ENCODE measurements at places on chromosomes 2 and 18.

DNA sequence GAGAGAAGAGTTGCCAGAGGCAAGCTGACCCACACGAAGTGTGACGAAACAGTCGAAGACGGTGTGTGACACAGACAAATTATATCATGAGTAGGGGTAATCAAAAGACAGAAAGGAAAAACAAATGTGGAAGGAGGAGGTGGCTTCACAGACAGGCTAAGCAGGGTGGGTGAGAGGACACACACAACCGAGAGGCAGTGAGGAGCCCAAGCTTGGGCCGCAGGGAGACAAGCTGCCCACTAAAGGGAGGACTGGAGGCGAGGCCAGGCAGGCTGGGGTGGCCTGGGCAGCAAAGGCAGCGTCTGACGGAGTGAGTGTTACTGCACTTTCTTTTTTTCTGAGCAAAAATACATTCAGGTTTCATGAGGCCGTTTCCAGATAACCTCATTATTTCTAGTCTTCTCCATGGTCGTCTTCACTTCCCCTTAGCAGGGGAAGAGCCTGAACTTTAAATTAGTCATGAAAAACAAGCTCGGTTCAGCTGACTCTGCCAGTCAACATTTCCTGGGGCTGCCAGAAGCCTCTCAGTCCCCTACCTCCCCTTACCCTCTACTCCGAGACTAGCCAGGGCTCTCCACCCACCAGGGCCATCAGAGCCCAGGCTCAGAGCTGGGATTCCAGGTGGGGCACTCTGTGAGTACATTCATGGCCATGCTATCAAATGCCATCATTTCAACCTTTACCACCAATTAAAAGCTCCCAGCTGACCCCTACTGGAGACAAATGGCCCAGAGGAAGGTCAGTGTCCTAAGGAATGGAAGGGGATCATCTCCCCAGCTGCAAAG, 13.8 kb upstream of the ZFP36L2 start:
- peak; percentile 60 for DNase-seq

DNA sequence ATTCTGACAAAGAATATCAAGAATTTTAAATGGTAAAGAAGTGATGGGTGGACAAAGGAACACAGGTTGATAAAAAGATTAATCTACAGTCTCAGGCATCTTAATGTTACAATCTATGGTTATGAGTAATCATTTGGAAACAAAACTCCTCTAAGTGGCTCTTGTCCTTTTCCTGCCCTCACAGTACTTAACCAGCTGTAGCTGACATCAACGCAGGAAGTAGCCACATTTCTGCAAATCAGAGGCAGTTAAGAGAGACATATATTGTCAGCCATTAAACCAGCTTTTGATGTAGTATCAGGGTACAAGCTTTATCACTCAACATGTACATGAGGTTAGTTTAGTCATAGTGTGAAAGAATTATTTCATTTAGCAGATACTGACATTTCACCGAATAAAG, 244.6 kb downstream of the NR4A2 start:
- DNase-seq = no peak

DNA sequence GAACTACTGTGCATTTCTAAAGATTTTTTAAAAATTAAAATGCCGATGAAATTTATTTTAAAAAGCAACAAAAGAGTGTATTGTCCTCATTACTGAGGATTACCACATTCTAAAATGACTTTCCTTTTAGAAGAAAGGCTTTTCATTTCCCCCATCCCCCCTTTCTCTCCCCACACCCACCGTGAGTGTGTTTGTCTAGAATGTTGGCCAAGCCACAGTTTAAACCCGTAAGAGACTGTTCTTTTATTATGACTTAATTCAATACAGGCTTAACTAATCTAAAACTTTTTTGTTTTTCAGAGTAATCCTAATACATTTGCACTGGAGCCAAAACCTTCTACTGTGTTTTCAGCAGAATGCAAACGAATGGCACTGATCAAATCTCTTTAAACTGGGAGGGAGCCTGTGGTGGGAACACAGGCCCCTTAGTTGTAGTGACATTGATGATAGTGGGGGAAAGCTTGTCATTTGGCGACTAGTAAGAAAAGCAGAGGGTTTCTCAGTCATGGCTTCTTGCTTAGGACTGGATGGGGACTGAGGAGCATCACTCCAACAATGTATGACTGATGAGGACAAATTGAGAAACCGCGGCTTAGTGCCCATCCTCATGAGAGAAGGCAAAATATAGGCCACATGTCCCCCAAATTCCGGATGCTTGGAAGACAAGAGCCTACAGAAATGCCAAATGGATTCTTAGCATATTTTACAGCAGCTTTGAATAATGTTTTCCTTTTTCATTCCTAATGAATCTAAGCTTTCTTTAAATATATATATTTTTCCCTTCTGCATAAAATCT, 154.0 kb upstream of the SMIM21 start:
- no peak for DNase-seq

- DNase-seq = no peak
Observed at GRCh38 chr2:198356157-198356556, 551.8 kb downstream of the PLCL1 start.

DNA sequence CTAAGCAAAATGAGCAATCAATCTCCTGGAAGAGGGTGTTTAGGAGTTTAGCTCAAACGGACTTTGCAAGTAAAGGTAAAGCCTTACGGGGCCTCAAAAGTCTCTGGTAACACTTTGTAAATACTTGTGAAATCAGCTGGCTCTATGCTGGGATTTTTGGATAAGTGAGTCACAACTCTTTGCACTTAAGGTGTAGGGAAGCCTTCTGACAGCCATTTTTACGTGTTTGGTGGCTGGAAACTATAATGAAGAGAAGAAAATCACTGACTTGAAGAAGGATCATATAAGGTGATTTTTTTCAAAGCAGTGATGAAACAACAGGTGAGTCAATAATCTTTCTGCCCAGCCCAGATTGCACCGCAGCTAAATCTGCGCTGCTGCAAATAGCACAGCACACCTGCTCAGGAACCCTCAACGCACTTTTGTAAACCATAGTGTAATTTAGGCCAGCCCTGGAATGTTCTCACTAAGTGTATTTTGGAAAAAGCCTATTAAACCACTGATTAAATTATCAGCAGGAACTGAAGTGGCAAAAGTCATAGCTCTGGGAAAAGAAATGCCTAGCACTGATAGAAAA, 218.8 kb downstream of the AGPS start:
- DNase-seq = no peak
